ENCODE measurements at places on chromosomes 1 and 21.

- DNase-seq, result no peak
These were observed 220.2 kb downstream of the DUSP10 start for GRCh38 chr1:221521686-221522085.

- no peak for DNase-seq
These were observed 43.2 kb upstream of the FMO2 start for GRCh38 chr1:171141688-171142415.

- DNase-seq, result no peak
These were observed 12.3 kb downstream of the LMX1A start for GRCh38 chr1:165344198-165344597.

DNA sequence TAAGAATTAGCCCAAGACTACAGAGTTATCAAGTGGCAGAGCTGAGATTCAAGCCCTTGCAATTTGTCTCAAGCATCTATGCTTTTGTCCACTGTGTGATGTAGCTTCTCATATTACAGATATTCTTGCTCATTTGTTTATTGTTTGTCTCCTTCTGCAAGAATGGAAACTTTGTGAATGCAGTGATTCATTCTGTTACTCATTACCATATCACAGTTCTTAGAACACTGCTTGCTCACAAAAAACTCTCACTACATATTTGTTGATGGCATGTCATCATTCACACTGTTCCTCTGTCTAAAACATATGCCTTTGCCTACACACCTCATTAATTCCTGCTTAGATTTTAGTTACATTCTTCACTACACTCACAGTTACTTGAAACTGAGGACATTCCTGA, 1198.9 kb downstream of the PLA2G4A start:
- DNase-seq, result no peak

DNA sequence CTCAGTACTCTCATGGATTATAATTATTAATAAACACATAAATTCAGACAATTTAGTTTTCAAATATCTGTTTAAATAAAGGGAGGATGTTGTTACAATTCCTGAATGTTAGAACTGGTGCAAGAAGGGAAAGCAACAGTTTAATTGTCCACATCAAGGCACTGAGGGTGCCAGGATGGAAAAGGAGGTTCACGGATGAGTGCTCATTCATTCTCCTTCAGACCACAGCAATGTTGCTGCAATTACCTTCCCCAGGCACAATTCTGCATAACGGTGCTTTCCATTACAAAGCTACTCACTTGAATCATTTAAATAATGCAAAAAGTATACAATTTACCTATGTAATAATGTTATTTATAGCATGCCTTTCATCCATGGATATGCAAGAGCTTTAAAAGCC, 52.3 kb upstream of the COG2 start:
- DNase-seq, result no peak

- no peak for DNase-seq
These were observed 16.2 kb downstream of the CHRNB2 start for GRCh38 chr1:154583773-154584172.

DNA sequence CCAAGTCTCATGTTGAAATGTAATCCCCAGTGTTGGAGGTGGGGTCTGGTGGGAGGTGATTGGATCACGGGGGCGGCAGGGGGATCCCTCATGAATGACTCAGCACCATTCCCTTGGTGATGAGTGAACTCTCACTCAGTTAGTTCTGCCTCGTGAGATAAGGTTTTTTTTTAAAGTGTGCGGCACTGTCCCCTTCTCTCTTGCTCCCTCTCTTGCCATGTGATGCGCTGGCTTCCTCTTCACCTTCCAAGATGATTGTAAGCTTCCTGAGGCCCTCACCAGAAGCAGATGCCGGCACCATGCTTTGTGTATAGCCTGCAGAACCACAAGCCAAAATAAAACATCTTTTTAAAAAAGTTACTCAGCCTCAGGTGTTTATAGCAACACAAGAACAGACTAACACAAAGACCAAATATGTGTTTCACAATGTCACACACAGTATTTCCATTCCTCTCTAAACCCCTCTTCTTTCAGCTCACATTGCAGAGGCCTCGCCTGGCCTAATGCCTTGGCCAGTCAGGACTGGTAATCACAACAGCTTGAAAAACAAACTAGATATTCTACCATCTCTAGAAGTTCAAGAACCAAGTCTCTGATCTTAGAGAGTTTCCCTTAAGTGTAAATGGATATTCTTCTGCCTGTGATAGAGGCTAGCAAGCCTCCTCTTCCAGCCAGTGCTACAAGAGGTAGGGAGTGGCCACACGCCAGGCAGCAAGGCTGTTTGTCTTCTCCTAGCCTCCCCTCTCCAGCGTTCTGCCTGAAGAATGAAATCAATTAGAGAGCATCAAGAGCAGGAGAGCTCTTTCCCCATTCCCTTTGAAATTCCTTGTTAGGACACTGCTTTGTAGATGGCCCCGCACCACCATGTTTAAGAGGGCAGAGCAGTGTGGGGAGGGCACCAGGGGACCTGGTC, 19.6 kb upstream of the RAP1A start:
- DNase-seq, result no peak
